ENCODE measurements at places on chromosomes 16 and 17.

DNA sequence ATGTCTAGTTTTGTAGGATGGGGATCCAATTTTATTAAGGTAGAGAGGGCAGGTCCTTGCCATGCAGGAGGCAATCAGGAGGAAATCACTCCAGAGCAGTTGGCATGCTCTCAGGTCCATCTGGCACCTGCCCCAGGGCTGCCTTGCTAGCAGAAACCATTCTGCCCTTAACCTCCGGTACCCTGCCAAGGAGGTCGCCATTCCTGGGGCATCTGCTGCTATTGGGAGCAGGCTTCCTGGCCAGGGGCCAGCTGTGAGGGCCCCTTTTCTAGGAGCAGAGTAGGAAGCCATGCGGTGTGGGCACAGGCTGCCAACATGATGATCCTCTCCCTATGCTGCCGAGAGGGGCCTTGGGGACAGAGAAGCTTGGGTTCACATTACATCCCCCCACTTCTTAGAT, 47.6 kb upstream of the MGAT5B start:
- no peak for DNase-seq

GRCh38 chr16:27398894-27399853, 2.8 kb upstream of the IL21R start:
- no peak for DNase-seq

DNA sequence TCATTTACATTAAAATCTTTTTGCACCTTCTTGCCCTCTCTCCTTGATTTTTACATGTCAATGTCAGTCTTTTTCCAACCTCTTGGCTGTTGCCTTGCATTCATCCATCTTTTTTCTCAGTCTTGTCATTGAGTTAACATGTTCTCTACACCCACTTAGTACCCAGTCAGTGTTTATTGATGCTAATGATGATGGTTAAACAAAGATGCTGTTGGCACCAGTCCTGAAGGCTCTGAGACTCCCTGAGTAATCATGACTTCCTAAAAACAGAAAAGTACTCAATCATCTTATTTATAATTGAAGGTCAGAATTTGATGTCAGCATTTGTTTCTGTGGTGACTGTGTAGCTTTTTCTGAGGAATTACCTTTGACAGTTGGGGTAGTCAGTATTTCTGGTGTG, 104.5 kb downstream of the NLK start:
- DNase-seq = no peak

DNA sequence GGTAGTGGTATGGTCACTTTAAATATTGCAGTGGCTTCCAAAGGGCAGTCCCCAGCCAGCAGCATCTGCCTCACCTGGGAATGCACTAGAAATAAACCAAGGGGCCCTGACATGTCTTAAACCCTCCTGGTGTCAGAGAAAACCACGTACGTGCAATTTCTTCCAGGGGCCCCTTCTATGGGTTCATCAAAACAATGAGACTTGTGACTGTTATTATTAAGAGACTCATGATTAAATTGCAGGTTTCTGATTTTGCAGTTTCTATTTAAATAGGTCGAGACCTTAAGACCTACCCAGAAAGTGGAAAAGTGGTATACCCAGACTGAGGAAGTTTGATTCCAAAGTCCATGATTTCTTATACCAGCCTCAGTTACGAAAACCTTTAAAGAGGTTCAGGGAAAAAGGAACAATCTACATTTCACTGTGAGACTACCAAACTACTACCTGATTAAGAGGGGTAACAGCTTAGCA, 746 bp upstream of the POLG2 start:
- DNase-seq = no peak

- no peak for DNase-seq
These were observed 58.3 kb downstream of the RAI1 start for GRCh38 chr17:17739388-17740066.

- no peak for DNase-seq
These were observed 25.3 kb downstream of the UBE2O start for GRCh38 chr17:76427501-76428231.

GRCh38 chr17:53655591-53655990, 167.1 kb upstream of the KIF2B start:
- no peak for DNase-seq

GRCh38 chr16:85062845-85063244, 35.2 kb downstream of the KIAA0513 start:
- DNase-seq = no peak

DNA sequence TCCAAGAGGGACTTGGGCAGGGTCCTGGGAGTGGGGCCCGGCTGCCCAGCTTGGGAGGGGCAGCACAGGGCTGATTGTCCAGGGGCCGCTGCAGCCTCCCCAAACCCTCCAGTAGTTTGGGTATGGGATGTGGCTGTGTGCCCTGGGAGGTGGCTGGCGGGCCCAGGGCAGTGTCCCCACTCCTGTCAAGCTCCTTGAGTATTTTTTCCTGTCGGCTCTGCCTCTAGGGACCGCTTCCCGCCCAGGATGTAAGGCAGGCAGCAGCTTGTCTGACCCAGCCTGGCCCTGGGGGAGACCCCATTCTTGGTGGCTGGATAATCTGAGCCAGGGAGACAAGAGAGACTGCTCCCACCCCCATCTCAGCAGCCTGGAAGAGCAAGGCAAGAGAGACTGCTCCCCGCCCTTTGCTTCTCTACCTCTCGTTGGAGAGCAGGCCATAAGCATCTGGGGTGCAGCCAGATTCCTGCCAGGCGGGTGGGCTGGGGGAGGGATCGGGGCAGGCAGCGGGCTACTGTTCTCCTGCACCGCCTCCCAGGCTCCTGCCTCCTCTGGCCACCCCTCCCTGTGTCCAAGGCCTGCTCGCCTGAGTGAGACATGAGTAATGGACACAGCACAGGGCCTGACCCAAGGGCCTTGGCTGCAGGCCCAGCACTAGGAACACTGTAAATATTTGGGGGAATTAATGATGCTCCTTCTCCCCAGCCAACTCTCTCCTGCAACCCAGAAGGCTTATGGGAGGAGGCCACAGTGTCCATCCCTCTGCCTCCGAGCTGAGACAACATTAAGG, 18.4 kb upstream of the ITGA3 start:
- no peak for DNase-seq

Data from stimulated activated CD4-positive, alpha-beta T cell treated with anti-CD3 and anti-CD28 coated beads, Interleukin-1b, Interleukin-23, amount 100 ng/mL, for 4 hours (primary cell).